ENCODE measurements at places on chromosomes 6 and 20.

GRCh38 chr20:43560974-43561373 lies 2.1 kb downstream of the SGK2 start:
- DNase-seq = no peak

DNA sequence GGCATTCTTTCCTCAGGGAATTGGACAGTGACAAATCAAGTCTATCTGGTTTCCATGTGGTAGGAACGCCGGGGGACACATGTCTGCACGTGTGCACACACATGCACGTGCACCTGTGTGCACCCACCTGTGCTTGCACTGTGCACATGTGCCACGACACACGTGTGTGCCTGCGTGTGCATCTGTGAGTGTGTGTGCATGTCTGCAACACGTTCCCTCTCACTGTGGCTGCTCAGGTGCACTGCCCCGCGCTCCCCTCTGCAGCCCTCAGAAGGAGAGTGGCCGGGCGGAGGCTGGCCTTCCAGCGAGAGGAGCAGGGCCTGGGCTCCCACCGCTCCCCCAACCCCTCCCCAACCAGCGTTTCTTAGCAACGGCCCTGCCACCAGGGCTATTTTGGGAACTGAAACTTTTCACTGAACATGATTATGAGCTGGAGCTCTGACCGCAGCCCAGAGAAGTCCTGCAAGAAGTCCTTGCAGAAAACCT lies 147.8 kb downstream of the PHACTR3 start:
- no peak for DNase-seq

DNA sequence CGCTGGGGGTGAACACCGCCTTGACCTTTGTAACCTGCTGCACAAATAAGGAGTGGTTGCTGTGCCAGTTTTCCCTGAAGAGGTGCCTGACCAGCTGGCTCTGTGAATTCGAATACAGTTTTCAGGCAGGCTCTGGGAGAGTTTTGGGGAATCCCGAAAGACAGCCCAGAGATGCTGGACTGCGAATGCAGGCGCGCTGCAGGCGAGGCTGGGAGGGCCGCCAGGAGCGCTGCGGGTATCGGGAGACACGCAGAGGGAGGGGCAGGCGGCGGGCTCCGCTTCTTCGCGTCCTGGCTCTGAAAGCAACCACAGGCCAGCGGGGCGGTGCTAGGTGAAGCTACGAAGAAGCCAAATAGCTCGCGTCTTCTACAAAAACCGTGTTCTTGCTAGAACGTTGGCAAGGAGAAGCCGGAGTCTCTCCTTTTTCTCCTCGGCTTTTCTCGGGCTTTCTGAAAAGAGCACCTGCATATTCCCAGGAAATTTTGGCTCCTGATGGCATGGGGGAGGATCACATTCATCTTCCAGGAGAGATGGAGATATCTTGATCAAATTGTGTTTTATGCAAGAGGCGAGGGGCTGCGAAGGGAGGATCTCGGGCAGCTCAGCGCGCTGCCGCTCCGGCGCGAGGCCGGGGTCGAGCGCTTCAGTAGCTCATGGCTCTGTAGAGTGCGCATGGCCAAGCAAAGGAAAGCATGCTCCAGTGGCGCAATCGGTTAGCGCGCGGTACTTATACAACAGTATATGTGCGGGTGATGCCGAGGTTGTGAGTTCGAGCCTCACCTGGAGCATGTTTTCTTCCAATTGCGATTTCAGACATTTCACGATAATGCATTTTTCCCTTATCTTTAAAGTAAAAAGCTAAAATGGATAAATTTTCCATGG lies 158.1 kb upstream of the ZNF184 start:
- DNase-seq = no peak

DNA sequence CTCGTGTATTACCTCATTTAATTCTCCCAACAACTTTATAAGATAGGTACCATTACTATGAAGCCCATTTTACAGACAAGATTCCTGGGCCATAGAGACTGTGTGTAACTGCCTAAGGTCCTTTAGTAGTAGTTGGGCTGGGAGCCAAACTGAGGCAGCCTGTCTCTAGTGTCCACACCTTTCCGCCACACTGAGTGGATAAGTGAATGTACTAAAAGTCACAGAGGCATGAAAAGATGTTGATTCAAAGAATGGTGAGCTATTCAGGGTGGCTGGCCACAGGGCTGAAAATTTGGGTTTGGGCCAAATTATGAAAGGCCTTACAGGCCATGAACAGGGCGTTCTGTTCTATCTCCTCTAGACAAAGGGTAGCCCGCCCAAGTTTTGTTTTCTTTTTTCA lies 11.0 kb downstream of the CD24 start:
- DNase-seq = no peak

- DNase-seq = no peak
These were observed 480.7 kb downstream of the RFPL4B start for GRCh38 chr6:112827793-112828192.

DNA sequence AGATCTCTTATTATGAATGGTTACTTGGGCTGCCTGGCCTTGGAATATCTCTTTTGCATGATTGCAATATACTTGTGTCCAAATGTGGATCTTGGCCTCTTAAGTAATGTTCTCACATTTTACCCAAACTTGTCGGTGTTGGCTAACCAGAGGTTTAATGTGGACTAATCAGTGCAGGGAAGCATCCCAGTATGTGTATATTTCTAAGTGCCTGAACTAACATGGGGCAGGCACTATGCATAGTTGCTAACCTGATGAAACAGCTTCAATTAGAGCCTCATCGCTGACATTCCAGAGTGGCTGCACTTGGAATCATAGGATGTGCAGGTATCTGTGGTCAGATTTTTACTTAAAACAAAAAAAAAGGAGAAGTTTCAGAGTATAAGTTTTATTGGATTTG lies 160.0 kb downstream of the PDE7B start:
- no peak for DNase-seq

DNA sequence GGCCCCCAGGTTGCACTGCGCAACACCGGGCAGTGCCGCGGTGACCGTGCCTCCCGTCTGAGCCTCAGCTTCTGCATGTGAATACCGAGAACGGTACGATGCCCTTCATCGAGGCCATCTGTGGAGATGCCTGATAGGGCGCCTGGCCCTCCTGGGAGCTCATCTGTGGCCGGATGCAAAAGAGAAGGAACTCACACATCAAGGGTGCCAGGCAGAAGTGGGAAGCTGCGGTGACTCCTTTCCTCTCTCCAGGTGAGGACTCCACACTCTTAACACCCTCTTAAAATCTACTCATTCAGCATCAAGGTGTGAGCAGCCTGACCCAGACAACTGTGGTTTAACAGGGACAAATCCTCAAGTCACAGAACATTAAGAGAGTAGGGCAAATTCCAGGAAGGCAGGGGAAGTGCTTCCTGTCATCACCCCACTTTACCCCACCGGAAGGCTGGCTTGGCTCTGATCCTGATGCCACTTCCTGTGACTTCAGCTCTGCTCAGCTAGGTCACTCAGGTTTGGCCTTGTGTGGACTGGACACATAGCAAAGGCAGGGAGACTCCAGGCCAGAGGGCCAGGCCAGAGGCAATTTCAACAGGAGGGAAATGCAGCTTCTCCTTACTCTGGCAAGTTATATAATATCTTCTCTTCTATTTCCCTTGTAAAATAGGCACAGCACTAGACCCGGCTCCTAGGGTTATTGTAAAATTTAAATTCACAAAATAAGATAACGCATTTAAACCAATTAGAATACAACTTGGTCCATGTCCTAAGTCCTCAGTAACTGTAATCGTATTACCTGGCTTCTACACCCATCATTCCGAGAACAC lies 69.4 kb downstream of the CPNE5 start:
- no peak for DNase-seq

GRCh38 chr6:115901896-115902295 lies 158.8 kb downstream of the FRK start:
- no peak for DNase-seq

DNA sequence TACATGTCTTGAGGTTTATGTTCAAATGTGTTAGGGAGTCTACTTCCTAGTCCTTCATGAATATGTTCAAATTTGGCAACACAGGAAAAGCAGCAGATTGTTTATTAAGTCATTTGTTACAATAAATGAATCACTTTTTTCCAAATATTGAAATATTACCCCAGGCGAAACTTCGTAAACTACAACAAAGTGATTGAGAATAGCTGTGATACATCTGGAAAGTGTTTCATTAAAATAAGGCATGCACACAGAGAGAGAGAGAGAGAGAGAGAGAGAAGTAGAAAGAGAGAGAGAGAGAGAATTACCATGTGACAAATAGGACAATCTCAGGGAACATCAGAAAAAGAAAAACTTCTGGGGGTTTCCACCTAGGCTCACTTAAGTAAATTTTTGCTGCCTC lies 363.1 kb upstream of the PTCHD4 start:
- DNase-seq = no peak
